ENCODE measurements at places on chromosomes 1 and 21.
A peak's percentile ranks its signal among the peaks of the same experiment; 100 is the strongest.

- no peak for DNase-seq
These were observed 7.4 kb downstream of the CHI3L2 start for GRCh38 chr1:111234866-111235265.

DNA sequence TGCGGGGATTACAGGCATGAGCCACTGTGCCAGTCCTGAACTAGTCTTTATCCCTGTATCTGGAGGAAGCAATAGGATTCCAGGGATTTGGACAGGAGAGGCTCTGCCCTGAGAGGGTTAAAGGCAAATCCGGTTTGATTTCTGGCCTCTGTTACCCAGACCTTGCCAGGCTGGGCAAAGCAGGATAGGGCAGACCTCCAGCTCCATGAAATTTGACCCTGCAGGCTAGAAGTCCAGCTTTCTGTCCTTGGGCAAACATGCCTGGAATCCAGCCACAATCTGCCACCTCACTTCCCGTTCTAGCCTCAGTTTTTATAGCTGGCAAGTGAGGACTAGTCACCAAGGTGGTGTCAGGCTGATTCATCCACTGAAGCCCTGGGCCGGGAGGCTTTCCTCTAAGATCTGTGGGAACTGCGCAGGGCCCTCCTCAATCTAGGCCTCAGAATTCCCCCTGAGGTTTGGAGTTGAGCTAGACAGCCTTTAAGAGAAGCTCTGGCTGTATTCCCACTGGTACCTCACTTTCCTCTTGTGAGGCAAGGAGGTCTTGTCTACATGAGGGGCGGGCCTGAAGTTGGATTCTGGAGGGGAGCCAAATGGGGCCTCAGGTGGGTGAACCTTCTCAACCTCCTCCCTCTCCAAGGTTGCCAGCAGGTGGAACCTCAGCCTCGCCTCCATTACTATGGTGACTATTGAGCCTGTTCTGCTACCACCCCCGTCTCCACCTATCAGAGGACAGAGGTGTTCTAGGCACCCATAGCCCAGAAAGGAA lies 7.0 kb upstream of the P3R3URF start:
- no peak for DNase-seq

DNA sequence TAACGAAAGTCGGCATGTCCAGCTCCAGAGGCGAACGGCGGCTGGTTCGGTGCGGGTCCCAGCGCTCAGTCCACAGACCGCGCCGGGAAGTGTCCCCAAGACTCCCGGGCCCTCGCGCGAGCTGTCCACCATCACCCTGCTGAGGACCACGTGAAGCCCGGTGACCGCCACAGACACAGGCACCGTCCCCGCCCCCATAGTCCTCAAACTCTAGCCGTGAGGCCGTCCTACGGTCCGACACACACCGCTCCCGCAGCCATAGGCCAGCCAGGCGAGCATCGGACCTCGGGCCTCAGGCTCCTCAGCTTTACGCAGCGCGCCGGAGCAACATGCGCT lies 535 bp downstream of the SETD4 start:
- peak; percentile 49 for DNase-seq

GRCh38 chr1:180579961-180580611 lies 21.3 kb downstream of the OVAAL start:
- no peak for DNase-seq

GRCh38 chr1:9167638-9168037 lies 38.7 kb upstream of the GPR157 start:
- DNase-seq = no peak

- DNase-seq = no peak
These were observed 11.6 kb downstream of the PDE9A start for GRCh38 chr21:42665026-42665425.

- no peak for DNase-seq
These were observed 46.4 kb downstream of the AJAP1 start for GRCh38 chr1:4700801-4701200.

- no peak for DNase-seq
These were observed 4.8 kb downstream of the MKNK1 start for GRCh38 chr1:46599059-46599970.

DNA sequence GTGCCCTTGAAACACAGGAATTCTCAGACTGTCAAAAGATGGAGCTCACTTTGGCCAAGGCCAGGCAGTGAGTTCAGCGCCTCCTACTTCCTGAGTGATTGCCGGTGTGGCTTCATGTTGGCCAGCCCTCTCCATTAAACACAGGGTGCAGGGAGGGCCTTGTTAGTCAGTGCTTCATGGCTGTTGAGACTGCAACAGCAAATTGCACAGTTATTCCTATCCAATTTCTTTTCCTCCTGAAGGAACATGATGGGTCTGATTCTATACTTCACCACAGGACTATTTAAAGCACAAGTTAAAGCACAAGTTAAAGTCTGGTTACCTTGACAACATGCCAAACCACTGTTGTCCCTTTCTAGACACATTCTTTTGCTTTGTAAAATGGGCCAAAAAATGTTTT lies 156.6 kb downstream of the SIPA1L2 start:
- DNase-seq = no peak

GRCh38 chr1:188888386-188888785 lies 1589.3 kb downstream of the BRINP3 start:
- DNase-seq = no peak

GRCh38 chr1:107920561-107920960 lies 44.4 kb downstream of the VAV3 start:
- DNase-seq = no peak

DNA sequence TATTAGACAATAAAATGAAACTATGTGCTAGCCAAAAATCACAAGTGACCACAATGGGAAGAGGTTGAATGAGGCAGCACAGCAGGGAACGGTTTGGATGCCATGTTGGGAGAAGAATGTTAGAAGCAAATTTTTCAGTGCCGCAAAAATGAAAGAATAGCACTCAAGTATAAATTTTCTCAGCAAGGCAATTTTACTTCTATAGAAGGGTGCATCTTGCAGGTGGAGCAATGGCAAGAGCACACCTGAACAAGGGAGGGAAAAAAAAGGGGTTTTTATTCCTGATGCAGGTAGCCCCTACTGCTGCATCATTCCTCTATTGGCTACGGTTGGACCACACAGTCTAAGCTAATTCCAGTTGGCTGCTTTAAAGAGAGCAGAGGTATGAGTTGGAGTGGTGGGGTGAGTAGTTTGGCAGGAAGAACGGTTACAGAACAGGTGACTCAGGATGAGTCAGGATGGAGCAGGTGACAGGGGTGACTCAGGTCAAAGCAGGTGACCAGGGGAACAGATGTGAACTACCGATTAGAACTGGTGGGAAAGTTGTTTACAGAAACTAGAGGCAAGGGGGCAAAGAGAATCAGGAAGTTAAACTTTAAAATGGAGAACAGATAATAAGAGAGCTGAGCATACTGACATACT lies 301.1 kb upstream of the NRIP1 start:
- no peak for DNase-seq

GRCh38 chr1:33903210-33903589 lies 39.3 kb downstream of the HMGB4 start:
- DNase-seq = no peak

DNA sequence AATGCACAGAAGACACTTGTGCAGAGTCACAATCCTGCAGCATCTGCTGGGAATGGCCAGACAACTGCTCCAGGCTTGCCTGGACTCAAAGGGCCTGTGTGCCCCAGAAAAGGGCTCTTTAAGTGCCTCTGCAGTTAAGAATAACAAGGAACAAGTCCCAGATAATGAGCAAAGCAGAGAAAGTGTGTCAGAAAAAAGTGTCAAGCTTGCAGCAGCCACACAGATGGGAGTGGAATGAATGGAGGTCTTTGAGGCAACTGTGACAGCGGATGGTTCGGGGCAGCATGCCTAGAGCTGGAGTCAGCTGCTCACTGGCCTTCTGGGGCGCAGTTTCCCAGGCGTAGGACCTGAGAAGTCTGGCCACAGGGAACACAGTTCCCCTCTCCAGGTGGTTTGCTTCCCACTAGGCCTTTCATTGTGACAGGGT lies 5.1 kb downstream of the PARP1 start:
- no peak for DNase-seq

DNA sequence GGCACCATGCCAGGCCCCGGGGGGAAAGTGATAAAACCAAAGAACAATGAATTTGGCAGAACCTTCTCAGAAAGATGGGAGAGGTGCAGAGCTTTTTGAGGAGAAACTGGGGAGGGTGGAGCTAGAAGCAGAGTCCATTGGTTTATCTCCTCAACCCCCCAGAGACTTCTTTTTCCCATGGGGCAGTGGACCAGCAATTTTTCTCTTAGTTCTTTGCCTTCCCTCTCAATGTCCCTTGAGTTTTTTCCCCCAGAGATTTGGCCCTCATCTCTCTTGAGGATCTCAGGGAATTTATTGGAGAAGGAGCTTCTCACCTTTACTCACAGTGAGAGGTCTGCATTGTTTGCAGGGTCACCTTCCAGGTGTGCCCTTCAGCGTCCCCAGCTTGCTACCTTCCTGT lies 5.3 kb upstream of the ARHGEF11 start:
- DNase-seq = no peak

GRCh38 chr1:184906761-184907160 lies 67.5 kb downstream of the NIBAN1 start:
- no peak for DNase-seq
